ENCODE measurements at places on chromosomes 13 and 19.
A peak's percentile ranks its signal among the peaks of the same experiment; 100 is the strongest.

DNA sequence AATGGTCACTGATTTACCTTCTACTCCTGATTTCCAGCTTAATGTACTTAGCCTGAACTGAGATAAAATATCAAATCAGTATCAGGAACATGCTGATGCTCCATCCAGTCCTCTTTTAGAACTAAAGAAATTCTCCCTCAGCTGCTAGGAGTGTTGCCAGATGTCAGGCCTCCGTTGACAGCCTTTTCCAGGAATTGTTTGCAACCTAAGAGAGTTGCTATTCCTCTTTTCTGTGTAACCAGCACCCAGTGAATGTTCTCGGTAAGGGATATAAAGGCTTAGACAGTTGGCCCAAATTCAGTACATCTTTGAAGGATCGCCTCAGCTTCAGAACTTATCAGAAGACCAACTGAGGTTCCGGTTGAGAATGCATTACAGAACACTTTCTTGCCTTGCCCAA is 559.0 kb downstream of the PCDH17 start:
- DNase-seq, result no peak

- peak; percentile 99 for DNase-seq
These were observed 59.6 kb downstream of the MYO9B start for GRCh38 chr19:17135001-17135853.

DNA sequence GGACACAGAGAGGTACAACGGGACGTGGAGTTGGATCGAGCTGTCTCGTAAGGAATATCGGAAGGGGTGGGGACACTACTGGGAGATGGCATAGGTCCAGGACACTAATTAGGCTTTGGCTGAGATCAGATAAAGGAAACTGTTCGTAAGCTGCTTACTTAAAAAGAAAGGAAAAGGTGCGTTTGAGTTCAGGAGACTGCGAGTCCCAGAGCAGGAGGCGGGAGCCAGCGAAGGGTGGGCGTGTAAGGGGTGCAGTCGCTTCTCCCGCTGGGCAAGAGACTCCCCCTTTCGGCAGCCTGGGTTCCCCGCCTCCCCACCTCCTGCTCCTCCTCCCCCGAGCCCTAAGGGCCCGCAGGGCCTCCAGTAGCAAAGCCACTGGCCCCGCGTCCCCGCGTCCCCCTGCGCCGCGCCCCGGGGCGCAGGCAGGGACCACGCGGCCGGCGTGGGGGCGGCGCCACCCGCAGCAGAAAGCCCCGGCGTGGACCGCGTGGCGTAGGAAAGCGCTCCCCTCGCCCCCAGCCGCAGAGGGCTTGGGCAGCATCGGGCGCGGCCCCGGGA is 547 bp downstream of the ABCC4 start:
- peak; percentile 50 for DNase-seq

- no peak for DNase-seq
These were observed 182.1 kb downstream of the PCDH17 start for GRCh38 chr13:57813651-57814050.

DNA sequence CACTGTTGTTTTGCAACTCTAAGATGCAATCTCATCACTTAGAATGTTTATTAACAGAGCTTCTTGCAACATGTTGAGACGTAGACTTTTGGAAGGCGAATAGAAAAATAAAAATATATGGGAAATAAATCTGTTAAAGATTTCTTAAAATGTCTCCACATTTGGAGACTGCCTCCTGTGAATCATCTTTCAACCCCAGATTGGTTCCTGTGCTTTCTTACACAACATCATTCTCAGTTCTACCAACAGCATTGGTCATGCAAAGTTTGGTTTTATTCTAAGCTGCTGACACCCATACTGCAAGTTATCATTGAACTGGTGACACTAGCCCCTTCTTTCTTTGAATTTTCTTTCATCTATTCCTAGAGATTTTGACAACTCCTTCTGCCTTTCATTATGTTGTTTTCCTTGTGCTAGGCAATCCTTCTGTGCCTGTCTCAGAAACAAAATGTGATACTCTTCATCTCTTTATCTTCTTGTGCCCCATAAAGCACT is 1.6 kb upstream of the IGFL3 start:
- DNase-seq, result peak; percentile 41

DNA sequence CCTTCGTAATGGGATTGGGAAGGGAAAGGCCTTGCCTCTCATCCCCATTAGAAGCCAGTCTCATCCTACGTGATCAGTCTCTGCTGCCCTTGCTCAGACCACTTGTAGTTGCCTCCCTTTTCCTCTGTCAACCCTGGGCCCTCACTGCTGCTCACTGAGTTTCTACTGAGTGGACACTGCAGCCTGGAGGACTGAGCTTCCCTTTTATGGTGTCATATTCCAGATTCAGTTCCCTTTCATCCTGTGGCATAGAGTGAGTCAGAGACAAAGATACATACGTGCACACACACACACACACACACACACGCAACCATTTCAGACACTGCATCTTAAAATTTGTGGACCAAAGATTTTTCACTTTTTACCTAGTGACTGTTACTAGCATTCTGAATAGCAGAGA is 56.6 kb downstream of the COG3 start:
- DNase-seq, result peak; percentile 85

- DNase-seq, result peak; percentile 39
These were observed 4.1 kb downstream of the ENOX1 start for GRCh38 chr13:43782686-43783085.

DNA sequence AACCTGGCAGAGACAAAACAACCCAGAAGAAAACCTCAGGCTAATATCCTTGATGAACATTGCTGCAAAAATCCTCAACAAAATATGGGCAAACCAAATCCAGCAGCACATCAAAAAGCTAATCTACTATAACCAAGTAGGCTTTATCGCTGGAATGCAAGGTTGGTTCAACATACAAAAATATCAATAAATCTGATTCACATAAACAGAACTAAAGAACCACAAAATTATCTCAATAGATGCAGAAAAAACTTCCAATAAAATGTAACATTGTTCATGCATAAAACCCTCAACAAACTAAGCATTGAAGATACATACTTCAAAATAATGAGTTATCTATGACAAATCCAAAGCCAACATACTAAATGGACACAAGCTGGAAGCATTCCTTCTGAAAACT is 8.8 kb downstream of the ZNF724 start:
- DNase-seq, result no peak

DNA sequence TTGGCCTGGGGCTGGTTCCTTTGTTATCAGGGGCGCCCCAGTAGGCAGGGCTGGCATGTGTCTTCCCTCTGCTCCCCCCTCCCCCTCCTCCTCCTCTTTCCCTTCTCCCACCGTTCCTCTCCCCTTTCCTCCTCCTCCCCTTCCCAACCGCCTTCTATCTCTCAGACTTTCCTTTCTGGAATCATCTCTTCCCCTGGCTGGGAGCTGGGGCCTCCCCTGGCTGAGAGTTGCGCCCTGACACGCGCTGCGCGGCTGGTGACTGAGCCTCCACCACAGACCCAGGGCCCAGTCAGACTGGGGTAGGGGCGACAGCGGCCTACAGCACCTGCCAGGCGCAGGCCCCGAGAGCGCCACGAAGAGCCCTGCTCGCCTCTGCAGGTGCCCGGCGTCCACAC is 2.8 kb downstream of the PNMA8B start:
- no peak for DNase-seq

DNA sequence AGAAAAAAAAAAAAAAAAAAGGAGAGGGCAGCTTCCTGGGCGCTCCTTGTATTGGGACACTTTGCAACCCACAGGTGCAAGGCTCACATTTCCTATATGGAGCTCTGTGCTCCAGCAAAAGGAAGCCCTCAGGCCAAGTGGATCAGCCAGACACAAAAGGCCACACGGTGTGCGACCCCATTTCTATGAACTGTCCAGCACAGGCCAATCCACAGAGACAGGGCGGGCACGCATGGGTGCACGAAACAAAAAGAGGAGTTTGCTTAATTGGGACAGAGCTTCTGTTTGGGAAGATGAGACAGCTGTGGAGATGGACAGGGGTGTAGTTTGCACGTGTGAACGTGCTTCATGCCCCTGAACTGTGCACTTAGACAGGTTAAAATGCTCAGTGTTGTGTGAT is 31.6 kb upstream of the MATK start:
- no peak for DNase-seq

GRCh38 chr13:48113756-48114130 is 18.8 kb upstream of the MED4 start:
- DNase-seq, result no peak

GRCh38 chr13:109483284-109483683 is 303.1 kb downstream of the IRS2 start:
- DNase-seq, result no peak

- no peak for DNase-seq
These were observed 6.3 kb upstream of the GARIN5A start for GRCh38 chr19:50482916-50483315.

DNA sequence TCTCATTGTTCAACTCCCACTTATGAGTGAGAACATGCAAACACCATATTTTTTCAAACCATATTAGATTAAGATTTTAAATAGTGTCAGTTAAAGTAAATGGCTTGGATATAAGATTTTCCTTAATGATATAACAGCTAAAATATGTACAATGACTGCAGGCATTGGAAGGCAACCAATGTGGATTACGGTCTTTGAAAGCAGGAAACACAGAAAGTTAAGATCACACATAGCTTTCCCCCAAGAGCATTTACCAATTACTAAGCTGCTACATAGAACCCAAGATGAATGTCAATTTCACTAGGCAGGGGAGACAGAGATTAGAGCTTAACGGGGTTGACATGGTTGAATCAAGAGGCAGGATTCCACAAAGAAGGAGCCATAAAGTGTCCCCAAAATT is 173.2 kb upstream of the TRPC4 start:
- DNase-seq, result no peak

DNA sequence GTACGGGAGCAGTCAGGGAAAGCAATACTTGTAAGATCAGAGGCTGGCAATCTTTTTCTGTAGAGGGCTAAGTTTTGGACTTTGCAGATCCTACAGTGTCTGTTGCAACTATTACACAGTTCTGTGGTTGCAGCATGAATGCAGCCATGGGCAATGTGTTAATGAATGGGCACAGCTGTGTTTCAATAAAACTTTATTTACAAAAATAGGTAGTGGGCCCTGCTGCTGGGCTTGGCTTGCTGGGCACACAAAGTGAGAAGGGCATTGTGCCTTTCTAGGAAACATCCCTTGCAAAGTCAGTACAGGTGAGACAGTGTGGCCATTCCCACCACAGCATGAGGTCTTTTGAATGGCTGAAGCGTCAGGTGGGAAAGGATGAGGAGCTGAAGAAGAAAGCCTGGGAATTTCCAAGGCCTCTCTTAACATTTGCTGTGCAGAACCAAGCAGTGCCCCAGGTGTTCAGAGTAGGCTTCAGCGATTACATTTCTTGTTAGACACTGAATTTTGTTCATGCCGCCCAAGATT is 9.1 kb downstream of the KL start:
- no peak for DNase-seq

- DNase-seq, result no peak
These were observed 7.5 kb upstream of the ILF3 start for GRCh38 chr19:10646456-10647159.

GRCh38 chr19:49217382-49217781 is 59.8 kb downstream of the TRPM4 start:
- peak; percentile 86 for DNase-seq

GRCh38 chr13:105345730-105346129 is 1189.7 kb downstream of the EFNB2 start:
- no peak for DNase-seq

DNA sequence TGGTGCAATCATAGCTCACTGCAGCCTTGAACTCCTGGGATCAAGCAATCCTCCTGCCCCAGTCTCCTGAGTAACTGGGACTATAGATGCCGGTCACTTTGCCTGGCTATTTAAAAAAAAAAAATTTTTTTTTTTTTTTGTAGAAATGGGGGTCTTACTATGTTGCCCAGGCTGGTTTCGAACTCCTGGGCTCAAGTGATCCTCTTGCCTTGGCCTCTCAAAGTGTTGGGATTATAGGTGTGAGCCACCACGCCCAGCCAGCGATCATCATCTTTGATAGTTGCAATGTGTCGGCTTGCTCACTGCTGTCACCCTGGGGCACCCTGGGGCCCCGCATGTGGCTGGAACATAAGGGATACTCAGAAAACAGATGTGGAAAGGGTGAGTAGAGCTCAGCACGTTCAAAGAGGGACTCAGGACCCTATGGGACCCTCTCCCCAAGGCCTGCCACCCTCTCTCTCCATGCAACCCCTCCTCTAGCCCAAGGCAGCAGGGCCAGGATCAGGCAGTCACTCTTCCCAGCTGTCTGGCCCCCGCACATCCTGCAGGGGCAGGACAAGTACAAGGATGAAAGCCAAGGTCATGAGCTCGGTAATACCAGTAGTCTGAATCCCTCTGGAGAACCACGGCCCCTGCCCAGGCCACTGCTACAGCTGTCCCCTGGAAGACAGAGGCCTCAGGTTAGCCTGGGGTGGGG is 6.5 kb upstream of the CCL25 start:
- no peak for DNase-seq

DNA sequence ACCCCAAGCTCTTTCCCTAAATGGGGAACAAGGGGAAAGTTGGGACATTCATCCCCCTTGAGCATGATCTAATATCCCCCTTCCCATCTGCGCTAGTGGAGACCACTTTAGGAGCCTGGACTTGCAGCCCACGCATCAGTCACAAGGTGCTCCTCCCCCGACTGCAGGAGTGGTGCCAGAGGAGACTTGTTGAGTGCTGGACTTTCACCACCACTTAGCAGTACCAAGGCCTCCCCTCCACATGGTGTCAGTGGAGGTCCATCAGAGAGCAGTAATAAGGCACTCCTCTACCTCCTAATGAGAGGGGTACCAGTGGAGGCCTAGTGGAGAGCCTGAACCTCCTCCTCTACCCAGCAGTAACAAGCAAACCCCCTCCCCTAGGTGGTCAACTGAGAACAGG is 22.5 kb downstream of the CAB39L start:
- no peak for DNase-seq

- no peak for DNase-seq
These were observed 216.3 kb downstream of the RGCC start for GRCh38 chr13:41673640-41674039.

DNA sequence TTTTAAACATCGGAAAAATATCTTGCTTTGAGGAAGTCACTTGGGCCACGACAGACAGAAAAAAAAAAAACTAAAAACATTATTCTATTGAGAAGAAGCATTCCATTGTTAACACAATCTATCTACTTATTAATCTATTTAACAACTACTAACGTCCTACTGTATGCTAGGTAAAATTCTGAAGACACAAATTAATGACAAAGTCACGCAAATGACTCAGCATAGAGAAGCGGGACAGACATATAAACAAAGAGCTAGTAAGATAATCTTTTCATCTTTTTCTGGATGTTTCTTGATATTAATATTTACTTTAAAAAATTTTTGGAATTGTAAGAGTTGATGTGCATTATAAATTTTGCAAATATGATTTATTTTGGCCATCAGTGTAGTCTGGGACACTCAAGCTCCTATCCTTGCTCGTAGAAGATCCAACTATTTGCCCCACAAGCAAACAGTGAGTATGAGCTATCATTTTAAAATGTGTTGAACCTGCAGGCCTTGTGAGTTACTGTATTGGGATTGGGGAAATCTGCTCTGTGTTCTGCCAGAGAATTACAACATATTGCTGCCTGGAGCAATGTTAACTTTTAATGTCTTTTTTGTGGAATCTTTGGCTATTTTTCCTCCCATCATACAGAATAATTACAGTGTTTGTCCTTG is 109.1 kb downstream of the PCDH9 start:
- DNase-seq, result peak; percentile 48

Measured in foreskin fibroblast (primary cell).